ENCODE measurements at places on chromosomes 6 and 20.

DNA sequence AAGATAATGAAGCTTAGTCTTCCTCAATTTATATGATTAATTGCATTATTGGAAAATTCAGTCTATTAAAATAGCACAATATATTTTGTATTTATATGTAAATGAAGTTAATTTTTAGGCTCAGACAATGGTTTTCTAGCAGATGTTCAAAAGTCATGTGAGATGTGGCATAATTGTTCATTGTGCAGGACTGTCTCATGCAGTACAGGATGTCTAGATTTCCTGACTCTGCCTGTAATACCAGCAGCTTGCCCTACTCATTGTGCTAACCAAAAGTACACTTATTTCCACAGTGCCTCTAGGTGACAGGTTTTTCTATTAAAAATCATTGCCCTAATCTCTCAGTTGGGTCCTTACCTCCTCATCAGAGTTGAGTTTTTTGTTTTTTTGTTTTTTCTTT lies 12.4 kb downstream of the RALGAPB start:
- DNase-seq: no peak

DNA sequence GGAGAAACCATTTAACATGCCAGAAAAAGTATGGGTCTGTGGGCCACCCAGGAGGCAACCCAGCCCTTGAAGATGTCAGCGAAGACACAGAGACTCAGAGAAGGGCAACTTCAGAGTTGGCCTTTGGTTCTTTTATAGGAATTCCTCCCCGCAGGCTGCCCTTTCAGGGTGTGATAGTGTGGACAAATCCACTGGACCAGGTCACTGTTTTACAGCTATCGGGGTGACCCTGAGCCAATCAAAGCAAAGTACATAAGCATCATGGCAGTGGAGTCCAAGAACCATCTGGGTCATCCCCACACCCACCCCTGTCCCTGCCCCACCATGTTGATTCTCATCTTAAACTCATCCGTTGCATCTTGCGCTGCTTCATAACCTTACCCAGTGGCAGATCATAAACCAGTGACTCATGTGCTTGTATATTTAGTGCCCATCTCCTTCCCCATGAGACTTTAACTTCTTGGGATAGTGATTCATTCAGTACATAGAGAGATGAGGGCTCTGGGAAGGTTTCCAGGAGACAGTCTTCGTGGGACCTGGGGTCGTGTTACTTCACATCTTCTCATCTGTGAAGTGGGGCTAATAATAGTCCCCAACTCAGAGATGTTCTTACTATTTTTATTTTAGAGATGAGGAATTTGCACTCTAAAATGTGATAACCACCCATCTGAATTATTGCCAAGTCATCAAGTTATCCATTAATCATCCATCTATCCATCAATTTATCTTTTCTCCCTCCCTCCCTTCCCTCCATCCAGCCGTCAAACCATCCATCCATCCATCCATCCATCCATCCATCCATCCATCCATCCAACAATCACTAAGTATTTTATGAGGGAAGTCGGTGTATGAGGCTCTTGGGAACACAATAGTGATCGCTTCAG lies 51.0 kb downstream of the EDN3 start:
- DNase-seq: no peak

GRCh38 chr6:144471986-144472385 lies 186.9 kb downstream of the UTRN start:
- DNase-seq: no peak

GRCh38 chr6:170265655-170266054 lies 25.2 kb downstream of the DLL1 start:
- DNase-seq: no peak

DNA sequence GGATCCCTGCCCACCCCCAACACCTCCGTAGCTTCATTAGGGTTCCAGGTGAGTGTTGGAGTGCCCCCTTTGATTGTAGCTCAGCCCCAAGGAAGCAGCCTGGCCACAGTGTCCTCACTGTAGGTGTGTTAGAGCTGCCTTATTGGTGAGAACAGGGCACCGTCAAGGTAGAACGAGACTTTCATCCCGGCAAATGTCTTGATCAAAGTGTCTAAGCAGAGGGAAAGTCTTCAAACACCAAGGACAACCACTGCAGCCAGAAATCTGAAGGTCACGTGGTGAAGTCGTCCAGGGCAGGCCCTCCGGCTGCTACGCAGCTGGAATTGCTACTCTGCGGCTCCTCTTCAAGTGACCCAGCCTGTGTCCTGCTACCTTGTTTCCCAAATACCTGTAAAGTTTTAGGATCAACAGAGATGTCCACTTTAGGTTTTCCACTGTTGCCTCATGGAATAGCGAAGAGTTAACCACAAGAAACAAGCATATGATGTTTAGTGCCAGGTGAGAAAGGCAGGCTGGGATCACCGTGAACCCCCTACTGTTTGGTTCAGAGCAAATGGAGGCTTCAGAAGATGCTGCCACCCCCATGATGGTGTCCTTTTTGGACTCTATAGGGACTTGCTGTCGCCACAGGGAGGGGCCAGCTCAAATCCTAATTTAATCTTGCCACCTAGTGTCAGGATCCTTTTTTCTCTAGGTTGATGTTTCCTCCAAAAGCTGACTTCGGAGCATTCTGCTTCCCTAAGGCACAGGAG lies 1.7 kb upstream of the DLL1 start:
- no peak for DNase-seq

GRCh38 chr20:15986690-15987089 lies 586.6 kb downstream of the KIF16B start:
- no peak for DNase-seq

DNA sequence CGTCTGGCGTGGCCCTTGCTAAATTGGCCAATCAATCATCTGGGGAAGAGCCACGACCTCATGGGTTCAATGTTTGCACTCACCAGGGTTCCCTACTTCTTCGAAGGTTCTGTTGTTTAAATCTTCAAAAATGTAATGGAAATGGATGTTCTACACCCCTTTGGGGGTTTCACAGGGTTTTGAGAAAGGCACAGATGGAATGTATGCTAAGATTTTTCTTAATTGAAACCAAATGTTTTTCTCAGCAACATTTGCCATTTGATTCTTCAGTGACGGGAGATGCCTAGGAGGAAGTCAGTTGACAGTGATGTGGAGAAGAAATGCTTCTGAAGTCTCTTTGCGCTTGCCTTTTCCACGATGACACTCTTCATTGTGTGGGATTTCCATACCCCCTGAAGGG lies 312.3 kb downstream of the ESR1 start:
- DNase-seq: no peak

DNA sequence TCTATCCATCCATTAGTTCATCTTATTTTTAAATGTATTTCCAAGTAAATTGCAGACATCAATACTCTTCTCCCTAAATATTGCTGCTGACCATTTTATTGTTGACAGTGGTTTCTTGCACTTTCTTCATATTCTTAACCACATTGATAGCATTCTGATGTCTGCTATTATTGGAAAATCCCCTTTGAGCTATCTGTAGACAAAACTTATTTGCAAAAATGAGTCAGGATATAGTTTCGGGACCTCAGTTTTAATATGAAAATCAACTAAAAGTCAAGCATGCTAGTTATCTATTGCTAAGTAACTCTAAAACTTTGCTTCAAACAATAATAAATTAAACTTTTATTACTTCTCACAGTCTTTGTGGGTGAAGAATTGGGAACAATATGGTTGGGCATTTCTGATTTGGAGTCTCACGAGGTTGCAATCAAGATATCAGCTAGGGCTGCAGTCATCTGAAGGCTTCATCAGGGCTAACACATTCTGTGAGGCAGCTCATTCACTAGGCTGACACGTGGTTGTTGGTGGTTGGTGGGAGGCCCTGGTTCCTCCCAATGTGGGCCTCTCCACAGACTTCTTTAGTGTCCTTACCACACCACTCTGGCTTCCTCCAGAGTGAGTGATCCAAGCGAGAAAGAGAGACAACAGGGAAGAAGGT lies 32.7 kb downstream of the CD109 start:
- DNase-seq: no peak

- DNase-seq: no peak
These were observed 283.7 kb downstream of the CD83 start for GRCh38 chr6:14401246-14401645.

GRCh38 chr20:54123587-54124180 lies 50.1 kb downstream of the CYP24A1 start:
- peak; percentile 14 for DNase-seq

DNA sequence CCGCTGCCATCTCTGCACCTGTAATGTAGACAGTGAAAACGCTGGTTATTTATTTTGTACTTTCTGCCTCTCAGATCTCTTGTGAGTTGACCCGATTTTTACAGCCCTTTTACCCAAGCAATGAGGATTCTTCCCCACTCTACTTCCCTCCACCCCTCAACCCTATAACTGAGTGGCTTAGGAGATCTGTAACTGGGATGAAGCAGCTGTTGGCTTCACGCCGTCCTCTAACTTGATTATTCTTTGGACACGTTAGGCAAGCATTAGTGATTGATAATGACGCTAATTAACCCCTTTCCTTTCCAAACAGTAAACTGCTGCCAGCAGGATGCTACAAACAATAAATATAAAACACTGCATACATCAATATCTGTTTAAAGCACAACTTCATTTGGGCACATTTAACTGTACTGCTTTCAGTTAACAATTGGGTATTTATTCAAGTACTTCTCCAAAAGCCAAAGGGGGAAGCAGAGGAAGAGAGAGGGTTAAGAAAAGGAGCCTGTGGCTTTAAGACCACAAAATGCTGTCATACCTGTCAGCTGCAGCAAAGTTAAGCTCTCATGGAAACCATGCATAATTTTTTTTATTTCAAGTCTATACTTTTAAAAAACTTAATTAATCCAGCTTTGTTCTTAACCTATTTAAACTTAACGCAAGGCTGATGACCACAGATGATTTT lies 21.2 kb downstream of the TFAP2A start:
- DNase-seq: no peak

DNA sequence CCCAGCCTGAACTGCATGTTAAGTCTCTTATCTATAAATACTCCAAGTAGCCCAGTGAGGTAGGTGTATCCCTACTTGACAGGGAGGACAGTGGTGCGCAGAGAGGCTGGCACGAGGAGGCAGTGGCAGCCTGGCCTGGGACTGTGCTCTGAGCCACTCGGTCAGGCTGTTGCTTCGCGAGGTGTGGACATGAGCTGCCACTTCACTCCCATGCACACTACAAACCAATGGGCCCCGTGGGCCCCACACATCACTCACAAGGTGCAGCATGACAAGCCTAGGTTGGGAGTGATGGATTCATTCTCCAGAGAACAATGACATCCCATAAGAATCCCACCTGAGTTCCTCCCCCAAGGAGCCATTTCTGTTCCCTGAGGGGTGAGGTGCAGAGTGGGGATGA lies 54.9 kb downstream of the TMEM242 start:
- DNase-seq: no peak

DNA sequence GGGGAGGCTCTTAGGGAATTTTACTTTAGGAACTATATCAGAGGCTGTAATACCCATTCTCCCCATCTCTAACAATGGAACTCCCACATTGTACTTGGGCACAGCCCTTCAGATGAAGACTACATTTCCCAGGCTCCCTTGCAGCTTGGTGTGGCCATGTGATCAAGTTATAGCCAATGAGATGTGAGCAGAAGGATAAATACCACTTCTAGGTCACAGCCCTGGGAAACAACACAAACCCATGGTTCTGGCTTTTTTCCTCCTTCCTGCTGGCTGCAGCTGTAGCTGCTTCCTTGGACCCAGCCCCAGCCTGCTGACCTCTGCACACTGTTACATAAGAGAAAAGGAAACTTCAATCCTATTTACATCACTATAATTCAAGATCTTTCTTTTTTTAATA lies 445.9 kb upstream of the JARID2 start:
- DNase-seq: no peak

GRCh38 chr20:59246691-59247400 lies 53.6 kb upstream of the EDN3 start:
- no peak for DNase-seq

DNA sequence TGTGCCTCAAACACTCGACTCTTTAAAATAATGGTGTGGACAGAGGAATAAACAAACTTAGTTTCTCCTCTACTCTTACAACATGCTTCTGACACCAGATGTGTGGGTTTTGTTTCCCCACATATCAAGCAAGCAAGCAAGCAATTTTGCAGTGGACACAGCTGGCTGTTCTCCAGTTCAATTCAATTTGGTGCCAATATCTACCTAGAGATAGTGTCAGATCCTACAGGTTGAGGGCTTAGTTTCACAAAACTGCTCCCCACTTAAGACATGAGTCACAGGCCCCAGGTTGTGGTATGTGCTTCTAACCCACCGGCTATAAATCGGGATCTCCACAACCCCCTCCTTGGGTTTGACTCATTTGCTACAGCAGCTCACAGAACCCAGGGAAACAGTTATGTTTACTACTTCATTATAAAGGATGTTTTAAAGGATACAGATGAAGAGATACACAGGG lies 131.4 kb upstream of the TRAF3IP2 start:
- DNase-seq: no peak

DNA sequence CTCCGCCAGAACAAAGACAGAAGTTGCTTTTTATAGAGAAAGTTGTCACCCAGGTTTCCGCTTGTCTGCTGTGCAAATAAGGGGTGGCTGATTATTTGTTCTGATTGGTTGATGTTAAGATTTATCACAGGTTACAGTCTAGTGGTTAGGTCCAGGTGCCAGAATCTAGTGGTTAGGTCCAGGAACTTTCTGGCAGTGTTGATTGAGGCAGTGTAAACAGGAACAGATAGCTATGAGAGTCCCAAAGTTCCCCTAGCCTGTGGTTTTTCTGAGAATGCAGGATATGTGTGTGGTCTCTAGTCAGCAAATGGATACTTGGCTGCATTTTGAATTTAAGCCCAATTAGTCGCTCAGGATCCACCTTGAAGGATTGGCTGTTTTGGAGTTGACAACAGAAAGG lies 148.0 kb downstream of the TMEM200A start:
- DNase-seq: no peak

- DNase-seq: no peak
These were observed 9.5 kb downstream of the NCR2 start for GRCh38 chr6:41344876-41345275.

DNA sequence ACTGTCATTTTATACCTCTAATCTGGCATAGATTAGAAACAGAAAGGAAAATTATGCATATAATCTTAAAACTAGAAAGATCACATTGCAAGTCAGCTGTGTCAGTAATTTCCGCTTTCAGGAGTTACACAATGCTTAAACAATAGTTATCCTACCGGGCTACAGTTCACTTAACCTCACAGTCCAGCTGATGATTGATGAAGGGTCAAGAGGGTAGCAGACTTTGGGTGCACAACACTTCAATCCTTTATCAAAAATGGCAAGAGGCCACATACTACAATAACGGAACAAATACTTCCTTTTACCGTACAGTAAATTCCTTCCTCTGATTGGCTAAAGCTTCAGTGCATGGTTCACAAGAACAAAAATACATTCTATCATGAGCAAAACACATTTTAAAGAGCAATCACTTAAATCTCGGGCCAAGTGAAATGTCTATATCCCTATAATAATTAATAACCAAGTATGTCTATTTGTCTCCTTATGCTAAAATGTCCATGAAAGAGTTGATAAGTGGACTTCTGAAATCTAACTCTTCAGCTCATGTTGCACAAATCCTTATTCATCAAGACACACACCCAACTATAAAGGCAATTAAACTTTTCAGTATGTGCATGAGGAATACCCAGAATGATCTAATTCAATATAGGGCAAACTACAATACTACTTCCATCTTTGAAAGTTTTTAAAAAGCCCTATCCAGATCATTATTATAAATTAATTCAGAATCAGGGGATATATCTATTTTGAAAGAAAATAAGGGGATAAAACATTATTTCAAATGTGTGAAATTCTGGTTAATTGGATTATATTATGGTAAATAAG lies 76.8 kb downstream of the HIVEP2 start:
- DNase-seq: no peak
